ENCODE measurements at places on chromosomes 5 and 9. TPM values are rescaled to one million over a fixed set of nuclear protein-coding genes. Genes with fewer than 3 reads are reported as not detected.

GRCh38 chr5:150253416-150254208 lies 36.0 kb downstream of the CAMK2A start:
- no peak for DNase-seq

- no peak for DNase-seq
These were observed 22.8 kb downstream of the ITK start for GRCh38 chr5:157203417-157203816.

SPATA6L gene
- polyA plus RNA-seq, result 0.47 TPM

BAAT gene
- 1.7 TPM for polyA plus RNA-seq

GRCh38 chr9:133278161-133279114 lies 3.4 kb upstream of the ABO start:
- no peak for DNase-seq
